ENCODE measurements at places on chromosomes 2 and 18.

GRCh38 chr2:200454927-200455801, 54.7 kb downstream of the KCTD18 start:
- no peak for DNase-seq

GRCh38 chr2:197312186-197312585, 1.6 kb upstream of the ANKRD44 start:
- no peak for DNase-seq

- DNase-seq: no peak
Observed at GRCh38 chr2:48927355-48927754, 171.8 kb upstream of the LHCGR start.

DNA sequence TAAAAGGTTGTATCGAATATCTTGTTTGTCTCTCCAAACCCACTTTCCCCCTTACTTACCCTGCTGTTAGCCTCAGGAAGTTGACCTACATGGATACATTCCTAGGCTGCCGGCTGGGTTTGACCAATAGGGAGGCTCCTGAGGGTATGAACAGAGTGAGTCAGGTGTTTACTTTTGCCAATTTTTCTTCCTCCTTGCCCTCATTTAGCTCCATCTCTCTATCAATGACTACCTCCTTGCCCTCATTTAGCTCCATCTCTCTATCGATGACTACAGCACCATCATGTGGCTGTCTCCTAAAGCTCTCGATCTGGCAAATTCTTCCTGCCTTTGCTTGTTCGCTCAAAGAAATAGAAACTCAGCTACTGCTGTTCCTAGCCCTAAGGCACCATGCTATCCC, 571.9 kb upstream of the CRIM1 start:
- no peak for DNase-seq
